AG09319 (cell line): ENCODE measurements at places on chromosomes 6 and 20.

DNA sequence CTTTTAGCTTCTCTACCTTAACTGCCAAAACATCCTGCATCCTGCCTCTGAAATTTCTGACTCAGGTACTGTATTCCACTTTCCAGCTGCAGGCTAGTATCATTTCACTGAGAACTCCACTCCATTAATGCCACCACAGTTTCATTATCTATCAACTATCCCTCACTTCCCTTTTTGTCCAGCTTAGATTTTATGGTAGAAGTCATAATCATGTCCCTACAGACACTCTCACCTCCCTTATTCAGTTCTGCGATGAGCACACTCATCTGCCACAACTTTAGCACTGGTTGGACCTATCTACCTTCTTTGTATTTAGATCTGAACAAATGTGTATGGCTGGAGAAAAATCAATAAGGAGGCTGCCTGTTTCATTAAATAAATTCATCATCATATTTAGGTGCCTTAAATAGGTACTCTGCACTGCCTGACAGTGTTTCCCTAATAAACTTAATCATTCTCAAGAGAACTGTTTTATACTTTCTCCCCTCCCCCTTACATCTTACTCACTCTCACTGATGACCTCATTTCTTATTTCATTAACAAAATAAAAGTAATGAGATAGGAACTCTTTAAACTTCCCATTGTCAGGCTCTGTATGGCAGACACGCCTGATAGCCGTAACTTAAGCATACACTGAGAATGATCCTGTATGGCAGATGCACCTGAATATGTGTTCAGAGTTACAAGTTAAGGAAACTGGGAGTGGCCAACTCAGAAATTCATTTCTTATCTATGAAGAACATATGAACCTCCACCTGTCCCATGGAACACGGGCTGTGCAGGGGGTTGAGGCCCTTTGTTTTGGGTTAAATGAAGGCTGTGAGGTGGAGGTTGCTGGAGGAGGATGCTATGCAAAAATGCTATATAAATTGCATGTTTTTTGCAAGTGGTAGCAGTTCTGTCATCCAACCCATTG, 95.3 kb upstream of the MAN1A1 start:
- DNase-seq: no peak

DNA sequence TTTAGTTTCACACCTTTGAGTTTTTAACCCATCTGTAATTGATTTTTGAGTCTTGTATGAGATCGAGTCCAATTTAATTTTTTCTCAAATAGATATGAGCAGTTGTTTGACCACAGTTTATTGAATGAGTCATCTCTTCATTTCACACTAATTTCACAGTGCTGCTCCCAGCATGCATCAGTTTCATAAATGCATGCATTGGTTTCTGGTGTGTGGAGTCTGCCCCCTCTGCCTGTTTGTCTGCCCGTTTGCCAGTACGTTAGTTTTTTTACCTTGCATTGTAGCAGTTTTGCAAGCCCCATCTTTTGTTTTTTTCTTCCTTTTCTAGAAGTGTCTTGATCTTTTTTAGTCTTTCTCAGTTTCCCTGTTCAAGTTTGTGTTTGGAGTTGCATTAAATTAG, 11.9 kb downstream of the SLX4IP start:
- peak; percentile 57 for DNase-seq

GRCh38 chr6:92840246-92840930, 579.0 kb downstream of the EPHA7 start:
- no peak for DNase-seq

- DNase-seq: no peak
Observed at GRCh38 chr20:20521736-20522135, 153.8 kb downstream of the INSM1 start.

DNA sequence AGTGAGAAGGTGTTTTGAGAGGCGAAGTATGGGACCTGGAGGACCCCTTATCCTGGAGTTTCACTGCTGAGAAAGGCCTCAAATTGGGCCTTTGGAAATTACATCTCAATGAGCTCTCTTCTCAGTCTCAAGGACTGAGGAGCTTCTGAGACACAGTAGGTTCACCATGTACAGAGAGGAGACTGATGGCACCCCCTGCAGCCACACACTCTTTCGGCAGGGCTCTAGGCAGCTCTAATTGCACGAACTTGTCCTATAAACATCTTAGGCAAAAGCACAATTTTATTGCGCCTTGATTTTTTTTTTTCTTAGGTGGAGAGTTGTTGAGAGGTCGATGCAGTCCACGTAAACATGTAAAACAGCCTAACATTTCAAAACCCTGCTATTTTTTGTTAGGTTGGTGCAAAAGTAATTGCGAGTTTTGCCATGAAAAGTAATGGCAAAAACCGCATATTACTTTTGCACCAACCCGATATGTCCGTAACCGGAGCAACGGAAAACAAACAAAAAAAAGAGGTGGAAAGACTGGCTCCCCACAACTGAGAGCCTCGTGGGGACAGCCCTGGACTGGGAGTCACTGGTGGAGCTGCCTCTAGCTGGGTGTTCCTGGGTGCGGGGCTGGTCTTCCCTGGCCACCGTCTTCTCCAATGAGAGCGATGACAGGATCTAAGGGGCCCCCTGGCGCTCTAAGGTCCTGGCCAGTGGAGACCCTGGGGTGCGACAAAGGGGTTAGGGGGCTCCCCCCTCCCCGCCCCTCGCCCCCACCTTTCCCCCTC, 84.0 kb upstream of the EYA2 start:
- DNase-seq: no peak

DNA sequence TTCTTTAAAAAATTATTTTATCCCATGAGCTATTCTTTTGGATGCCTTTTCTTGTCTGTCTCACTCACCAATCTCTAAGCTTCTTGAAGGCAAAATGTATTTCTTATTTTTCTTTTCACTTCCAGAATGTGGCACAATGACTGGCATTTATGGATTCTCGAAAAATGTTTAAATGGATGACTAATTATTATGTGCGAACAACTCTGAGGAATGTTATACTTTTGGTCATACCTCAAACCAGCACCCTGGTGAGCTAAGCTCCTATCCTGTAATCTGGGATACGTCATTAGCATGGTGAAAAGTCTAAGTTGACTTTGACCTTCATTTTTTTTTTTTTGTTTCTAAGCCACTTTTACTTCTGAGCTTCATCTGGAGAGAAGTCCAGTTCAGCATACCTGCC, 214.0 kb upstream of the CEP162 start:
- no peak for DNase-seq

DNA sequence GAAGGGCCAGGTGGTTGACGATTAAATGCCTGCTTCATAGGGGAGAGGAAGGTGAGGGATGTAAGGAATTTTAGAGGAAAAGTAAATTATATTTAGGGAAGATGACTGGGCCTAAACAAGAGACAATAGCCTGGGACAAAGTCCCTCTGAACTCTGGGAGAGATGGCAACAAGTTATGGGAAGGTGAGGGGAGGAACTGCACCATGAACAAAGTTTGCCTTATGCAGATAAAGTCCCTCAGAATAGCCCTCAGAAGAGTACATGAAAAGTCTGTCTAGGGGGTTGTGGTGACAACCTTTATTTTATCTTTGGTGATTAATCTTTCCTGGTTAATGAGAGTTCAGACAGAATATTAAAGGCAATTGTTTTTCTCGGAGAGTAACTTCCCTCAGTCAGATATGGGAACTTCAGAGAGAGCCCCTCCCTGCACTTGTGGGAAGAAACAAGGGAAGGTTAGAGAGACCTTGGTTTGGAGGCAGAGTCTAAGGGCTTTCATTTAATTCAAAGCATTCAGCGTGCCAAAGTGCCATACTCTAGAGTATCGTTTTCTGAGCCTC, 27.1 kb upstream of the FAM217A start:
- no peak for DNase-seq

DNA sequence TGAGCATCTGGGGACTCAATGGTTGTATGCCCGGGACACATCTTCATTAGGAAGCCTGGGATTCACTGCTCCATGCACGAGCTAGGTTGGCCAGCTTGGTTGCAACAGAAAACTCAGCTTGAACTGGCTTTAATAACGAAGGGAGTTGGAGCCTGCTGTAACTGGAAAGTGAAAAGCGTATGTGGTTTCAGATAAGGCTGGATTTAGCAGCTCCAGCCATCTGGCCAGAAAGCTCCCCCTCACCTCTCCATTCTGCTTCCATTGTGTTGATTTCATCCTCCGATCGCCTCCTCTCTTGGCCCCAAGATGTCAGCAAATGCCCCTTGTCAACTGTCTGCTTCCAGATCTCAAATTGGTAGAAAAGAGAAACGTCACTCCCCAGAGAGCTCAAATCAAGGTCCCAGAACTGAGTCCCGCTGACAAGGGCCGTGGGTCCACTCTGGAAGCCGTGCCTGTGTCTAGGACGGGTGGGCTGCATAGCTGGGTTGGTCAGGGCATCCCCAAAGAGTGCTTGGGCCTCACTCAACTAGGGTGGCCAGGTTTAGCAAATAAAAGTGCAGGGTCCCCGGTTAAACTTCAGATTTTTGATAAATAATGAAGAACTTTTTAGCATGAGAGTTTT, 117.0 kb upstream of the PMEPA1 start:
- no peak for DNase-seq

DNA sequence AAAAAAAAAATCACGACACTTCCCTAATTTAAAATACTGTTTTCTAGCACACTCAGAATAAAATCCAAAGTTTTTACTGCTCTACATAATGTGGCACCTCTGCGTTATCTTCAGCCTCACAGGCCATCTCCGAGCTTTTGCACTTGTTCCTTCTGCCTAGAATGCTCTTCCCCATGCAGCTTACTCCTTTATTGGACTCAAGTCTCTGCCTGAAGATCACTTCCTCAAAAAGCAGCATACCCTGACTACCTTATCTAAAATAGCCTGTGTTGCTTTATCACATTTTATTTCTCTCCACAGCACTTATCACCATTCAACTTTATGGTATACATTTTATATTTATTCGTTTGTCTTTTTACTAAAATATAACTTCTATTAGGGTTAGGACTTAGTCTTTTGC, 2.3 kb downstream of the ZNF322 start:
- no peak for DNase-seq

DNA sequence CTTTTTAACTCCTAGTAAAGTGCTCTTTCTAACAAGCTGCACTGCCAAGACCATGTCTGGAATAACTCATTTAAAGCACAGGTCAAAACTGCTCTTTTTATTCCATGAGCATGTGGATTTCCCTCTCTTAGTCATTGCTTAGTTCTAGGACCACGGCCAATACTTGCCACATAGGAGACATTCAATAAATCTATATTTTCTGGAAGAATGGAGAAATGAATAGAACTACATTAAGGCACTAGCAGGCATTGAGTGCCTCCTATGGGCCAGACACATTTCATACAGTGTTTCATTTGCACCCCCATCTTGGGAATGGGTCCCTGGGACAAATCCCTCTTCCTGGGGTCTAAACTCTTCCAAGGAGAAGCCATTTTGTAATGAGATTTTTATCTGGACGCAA, 552.8 kb upstream of the CITED2 start:
- DNase-seq: no peak

DNA sequence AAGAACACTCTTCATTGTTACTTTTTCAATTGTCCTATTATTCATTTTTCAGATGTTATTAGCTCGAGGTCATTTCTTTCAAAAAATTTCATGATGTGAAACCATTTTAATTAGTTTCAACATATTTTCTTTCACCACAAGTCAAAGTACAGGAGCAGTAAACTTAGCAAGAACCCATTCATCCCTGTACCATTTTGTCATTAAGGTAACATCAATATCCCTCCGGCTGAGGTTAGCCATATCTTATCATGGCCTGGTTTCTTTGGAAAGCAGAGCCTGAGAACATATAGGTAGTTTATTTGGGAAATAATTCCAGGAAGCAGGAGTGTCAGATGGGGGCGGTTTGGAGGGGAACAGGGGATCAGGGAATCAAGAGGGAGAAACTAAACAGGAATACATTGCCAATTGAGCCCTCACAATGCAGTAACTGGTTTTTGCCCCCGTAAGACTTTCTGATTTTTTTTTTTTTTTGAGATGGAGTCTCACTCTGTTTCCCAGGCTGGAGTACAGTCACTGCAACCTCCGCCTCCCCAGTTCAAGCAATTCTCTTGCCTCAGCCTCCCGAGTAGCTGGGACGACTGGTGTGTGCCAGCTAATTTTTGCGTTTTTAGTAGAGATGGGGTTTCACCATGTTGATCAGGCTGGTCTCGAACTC, 83.7 kb downstream of the MKKS start:
- DNase-seq: no peak

DNA sequence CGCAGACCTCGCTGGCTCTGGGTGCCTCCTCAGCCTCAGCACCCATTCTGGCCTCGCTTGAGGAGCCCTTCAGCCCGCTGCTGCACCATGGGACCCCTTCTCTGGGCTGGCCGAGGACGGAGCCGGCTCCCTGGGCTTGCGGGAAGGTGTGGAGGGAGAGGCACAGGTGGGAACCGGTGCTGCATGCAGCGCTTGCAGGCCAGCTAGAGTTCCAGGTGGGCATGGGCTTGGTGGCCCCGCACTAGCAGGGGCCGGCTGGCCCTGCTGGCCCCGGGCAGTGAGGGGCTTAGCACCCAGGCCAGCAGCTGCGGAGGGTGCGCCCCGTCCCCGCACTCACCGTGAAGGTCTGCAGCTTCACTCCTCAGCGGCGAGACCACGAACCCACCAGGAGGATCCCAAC, 30.4 kb downstream of the DEFB114 start:
- DNase-seq: no peak
